Hematopoietic multipotent progenitor cell treated with erythropoietin and hydrocortisone succinate and interleukin-3 and kit ligand, for 4 days (in vitro differentiated cells): ENCODE measurements at places on chromosomes 5 and 9.

DNA sequence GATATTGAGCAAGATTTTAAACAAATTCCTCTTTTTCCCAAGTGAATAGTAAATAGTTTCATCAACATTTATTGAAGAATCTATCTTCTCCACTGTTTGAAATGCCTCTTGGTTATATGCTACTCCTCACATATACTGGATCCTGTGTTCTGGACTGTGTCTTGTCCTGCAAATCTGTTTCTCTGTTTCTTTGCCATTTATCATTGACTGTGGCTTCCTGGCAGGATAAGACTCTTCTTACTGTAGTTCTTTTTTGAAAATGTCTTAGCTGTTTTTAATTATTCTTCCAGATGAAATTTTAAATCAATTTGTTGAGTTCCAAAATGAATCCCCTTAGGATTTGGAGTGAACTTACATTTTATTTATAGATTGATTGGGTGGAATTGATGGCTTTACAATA, 27.8 kb downstream of the RALGPS1 start:
- DNase-seq = no peak

DNA sequence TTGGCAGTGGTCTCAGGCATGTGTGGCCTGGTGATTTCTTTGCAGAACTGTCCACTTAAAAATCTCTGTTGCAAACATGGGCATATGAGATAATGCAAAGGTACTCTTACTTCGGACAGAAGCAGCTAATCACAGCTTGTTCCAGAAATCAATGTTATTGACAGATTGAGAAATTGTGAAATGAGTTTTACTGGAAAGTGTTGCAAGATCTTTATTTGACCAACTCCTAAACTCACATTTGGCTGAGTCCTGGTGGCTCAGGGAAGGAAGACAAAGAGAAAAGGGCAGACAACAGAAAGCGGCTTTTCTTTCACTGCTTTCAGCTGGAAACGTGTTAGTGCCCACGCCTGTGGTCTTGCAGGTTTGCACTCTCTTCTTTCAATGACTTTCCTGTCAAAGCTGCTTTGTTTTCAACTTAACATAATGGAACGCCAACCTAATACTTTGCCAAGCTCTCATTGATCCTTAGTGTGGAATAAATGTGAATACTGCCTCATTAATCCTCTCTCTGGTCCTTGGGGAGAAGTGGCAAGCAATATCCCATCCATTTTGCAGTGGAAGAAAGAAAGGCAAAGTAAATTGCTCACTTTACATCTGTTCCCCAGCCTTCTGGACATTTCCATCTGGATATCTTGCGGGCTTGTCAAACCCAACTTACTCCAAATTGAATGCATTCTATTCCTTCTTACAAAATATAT, 586.4 kb downstream of the LRRC70 start:
- DNase-seq = no peak

DNA sequence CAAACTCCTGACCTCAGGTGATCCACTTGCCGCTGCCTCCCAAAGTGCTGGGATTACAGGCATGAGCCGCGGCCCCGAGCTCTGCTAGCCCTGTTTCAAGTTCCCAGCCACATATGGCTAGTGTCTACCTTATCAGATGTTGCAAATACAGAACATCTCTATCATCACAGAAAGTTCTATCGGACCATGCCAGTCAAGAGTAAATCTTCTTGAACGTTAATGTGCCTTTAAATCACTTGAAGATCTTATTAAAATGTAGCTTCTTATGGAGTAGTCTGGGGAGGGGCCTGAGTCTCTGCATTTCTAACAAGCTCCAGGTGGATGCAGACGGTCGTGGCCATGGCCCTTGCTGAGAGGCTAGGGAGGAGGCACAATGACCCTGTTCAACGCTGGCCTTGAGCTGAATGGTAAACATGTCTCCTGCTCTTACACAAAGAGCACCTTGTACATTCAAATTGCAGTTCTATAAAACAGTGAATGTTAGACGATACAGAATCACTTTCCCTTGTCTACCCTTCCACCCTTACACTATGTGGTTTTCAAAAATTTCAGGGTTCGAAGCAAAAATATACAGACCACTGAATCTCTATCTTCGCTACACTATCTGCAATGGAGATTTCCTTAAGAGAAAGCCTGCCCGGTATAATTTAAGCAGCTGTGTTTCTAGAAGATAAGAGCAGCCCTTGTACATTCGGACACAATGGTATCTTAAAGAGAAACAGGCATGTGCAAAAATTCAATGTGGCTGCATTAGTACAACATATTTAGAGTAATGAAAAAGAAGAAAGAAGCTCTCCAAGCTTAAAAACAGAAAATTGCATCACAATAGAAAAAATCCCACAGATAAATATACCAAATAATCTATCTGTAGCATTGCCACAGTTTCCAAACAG, 114.1 kb downstream of the FRMD3 start:
- DNase-seq = peak; percentile 41

GRCh38 chr5:2752821-2753439, 1.5 kb upstream of the IRX2 start:
- no peak for DNase-seq

DNA sequence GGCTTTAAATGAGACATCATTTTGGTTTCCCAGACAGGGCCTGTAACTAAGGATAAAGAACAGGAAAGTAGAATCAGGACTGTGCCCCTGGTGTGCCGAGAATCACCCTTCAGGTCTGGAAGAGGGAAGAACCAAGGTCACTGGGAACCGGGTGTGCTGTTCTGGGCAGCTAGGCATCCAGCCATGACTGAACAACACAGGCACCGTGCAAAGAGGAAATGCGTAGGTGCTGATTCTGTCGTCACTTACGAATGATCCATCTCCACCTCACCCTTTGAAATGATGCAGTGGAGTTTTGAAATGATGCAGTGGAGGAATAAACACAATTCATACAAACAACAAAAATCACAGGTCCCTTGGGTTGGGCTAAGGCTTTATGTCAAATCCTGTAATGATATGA, 64.4 kb downstream of the MAP1B start:
- DNase-seq = no peak

DNA sequence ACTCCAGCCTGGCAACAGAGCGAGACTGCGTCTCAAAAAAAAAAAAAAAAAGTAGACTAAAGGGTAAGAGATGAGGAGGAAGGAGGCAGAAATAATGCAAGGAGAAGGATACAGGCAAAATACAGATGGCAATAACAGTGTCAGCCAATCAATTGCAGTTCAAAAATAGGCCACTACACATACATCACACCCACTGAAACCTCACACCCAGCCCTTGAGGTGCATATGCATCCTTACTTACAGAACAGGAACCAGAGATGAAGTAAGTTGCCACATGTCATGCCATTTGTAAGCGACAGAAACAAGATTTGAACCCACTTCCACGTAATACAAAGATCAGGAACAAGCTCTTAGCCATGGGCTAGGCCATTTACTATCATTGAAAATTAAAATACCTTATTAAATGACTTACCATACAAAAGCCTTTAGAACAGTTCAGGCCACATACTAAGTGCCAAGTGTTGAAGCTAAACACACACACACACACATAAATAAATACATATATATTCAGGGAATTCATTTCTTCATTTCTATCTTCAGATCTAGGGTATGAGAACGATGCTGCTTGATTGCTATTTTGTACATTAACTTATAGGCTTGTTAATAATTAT, 98.4 kb downstream of the FNBP1 start:
- peak; percentile 86 for DNase-seq

GRCh38 chr9:2570615-2571479, 50.7 kb upstream of the VLDLR start:
- peak; percentile 81 for DNase-seq

- DNase-seq = no peak
Observed at GRCh38 chr5:40112875-40113274, 566.8 kb upstream of the PTGER4 start.

DNA sequence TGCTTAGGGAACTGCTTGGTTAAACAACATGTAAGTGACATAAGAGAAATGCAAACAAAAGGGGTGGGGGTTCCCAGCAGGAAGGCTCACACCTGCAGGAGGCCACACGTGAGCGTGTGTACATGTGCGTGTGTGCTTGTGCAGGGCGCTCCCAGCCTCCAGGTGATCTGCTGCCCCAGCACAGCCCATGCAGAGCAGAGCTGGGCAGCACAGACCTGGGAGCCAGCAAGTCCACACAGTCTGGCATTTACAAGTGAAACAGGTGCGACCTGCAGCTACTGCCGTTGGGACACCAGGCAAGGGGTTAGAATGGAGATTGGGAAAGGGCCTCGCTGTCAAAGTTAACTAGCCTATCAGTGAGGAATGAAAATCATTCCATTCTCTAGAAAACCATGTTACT, 41.8 kb downstream of the GRAMD2B start:
- no peak for DNase-seq

GRCh38 chr5:107437154-107437553, 233.6 kb downstream of the EFNA5 start:
- no peak for DNase-seq

DNA sequence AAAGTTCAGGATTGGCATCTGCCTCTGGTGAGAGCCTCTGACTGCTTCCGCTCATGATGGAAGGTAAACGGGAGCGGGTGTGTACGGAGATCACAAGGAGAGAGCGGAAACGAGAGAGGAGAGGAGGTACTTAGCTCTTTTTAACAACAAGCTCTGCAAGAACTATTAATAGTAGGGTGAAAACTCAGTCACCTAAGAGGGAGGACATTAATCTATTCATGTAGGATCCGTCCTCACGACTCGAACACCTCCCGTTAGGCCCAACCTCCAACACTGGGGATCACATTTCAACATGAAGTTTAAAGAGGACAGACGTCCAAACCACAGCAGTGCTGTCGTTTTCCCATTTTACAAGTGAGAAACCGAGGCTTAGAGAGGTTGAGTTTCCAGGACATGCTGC, 173.7 kb downstream of the SLC28A3 start:
- DNase-seq = no peak

GRCh38 chr5:44294516-44294915, 94.7 kb downstream of the FGF10 start:
- DNase-seq = no peak

DNA sequence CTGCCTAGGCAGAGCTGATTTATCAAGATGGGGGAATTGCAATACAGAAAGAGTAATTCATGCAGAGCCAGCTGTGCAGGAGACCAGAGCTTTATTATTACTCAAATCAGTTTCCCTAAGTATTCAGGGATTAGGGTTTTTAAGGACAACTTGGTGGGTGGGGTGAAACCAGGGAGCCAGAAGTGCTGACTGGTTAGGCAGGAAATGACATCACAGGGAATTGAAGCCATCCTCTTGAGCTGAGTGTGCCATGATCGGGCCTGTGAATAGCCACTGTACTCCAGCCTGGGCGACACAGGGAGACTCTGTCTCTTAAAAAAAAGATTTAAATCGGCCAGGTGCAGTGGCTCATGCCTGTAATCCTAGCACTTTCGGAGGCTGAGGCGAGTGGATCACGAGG, 45.3 kb upstream of the CDK5RAP2 start:
- DNase-seq = no peak
